ENCODE measurements at places on chromosomes 7 and 10.

GRCh38 chr10:11930312-11930978, 107.3 kb downstream of the PROSER2 start:
- no peak for DNase-seq

DNA sequence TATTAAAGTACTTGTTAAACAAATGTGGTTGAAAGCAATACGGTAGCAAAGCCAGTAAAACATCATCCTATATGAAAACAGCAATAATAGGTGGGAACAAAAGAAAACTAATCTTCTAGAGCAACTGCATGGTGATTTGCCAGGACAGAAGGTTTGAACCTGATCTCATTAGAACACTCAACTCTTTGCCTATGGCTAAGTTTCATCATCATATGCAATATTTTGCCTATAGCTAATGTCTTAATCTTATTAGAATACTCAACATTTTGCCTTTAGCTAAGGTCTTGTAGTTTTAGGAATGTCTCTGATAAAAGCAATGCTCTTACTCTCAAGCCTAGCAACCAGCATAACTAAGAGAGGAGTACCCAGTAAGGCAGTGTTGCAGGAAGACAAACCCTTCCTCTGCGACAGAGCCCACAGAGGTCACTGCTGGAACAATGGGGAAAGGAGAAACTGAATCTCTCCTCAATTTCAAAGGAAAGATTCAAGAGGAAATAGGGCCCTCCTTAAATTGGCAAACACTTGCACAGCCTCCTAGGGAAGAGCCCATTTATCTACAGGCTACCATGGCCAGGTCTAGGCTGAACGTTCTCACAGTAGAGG, 38.3 kb downstream of the CADPS2 start:
- no peak for DNase-seq

DNA sequence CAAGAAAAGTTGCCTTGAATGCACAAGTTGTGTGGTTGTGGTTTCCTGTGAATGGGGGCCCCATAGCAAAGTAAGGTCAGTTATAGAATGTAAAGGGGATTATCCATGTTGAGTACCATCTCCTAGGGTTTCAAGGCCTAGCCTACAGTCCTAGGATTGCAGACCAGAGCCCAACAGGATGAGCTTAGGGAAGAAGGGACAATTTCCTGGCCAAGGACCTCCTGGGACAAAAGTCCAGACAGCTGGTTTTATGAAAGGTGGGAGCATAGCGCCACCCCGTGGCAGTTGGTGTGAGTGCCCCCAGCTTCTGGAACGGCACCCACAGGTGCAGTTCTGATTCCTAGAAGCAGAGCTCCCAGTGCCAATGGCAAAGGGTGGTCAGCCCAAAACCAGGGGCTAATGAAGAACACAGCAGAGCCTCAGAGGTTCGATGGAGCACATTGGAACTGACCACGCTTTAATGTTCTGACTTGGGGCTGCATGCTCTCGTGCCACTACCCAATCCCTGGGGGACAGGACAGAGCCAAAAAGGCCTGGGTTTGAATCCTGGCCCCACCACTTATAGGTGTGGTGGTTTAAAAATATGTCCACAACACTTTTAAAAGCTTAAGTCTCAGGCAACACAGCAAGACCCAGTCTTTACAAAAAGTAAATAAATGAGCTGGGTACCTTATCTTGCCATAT, 25.8 kb upstream of the TMEM120A start:
- DNase-seq, result peak; percentile 43

DNA sequence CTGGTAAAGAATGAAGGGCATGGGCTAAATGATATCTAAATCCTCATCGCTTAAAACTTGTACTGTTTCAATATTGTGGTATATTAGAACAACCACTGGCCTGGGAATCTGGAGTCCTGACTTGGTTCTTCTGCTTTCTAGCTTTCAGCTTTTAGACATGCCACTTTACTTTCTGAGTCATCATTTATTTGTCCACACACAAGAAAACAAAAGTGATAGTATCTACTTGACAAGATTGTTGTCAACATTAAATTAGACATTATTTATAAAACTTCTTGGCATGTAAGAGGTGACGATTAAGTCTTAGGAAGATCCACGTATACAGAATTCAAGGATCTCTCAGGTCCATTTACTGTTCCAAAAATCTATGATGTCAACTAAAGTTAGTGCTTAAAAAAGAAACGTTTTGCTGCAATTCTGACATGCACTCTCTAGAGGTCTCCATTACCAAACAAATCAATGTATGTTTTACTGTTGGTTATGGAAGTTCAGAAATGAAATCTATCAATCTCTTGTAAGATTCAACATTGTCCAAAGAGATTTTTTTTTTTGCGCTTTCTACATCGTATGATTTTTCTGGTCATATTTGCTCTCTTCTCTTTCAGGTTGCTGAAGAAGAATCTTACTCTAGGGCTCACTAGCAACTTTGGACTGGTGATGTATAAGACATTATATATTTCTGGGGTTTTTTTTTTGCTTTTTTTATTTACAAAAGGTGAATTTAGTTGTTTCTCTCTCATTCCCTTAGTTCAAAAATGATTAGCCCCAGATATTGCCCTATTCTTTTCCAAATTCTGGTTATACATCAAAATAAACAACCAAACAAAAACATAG, 53.6 kb upstream of the DYNC1I1 start:
- peak; percentile 27 for DNase-seq

GRCh38 chr10:22468570-22469320, 123.4 kb downstream of the SPAG6 start:
- DNase-seq, result no peak

DNA sequence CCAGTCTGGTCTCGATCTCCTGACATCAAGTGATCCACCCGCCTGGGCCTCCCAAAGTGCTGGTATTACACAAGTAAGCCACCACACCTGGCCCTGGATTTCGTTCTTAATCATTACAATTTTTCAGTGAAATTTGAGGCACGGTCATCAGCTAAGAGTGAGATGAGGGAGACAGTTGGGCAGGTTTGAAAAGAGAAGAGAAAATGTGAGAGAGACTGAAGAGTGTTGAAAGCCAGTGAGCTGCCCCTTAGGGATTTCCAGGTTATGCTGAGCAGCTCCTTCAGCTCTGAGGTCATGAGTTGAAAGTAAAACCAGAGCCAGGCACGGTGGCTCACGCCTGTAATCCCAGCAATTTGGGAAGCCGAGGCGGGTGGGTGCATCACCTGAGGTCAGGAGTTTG, 5.9 kb upstream of the UPF2 start:
- no peak for DNase-seq

GRCh38 chr7:96329241-96329640, 7.3 kb upstream of the SLC25A13 start:
- no peak for DNase-seq

DNA sequence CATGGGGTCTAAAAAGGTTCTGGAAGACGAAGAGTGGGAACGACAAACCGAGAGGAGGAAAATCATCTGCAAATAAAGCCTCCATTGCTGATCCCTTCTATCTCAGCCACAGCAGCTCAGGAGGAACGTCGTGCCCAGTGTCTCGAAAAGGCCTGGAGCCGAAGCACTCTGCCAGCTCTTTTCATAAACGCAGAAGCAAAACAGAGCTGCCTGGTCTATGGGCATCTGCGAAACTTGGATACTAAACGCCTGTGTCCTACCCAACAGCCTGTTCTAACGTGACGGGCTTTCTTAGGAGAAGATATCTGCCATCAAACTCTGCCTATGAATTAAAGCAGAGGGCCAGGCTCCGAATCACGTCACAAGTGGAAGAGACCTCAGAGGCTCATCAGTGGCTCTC, 68.7 kb downstream of the GNA12 start:
- no peak for DNase-seq

- no peak for DNase-seq
Observed at GRCh38 chr7:101969997-101970585, 152.7 kb downstream of the CUX1 start.

- no peak for DNase-seq
Observed at GRCh38 chr10:16440396-16441133, 3.8 kb downstream of the PTER start.

- no peak for DNase-seq
Observed at GRCh38 chr10:2933924-2934323, 133.4 kb upstream of the PFKP start.

GRCh38 chr10:4241724-4242345, 456.8 kb upstream of the KLF6 start:
- peak; percentile 58 for DNase-seq

Data from kidney capillary endothelial cell (primary cell).